ENCODE measurements at places on chromosomes 13 and 19.

DNA sequence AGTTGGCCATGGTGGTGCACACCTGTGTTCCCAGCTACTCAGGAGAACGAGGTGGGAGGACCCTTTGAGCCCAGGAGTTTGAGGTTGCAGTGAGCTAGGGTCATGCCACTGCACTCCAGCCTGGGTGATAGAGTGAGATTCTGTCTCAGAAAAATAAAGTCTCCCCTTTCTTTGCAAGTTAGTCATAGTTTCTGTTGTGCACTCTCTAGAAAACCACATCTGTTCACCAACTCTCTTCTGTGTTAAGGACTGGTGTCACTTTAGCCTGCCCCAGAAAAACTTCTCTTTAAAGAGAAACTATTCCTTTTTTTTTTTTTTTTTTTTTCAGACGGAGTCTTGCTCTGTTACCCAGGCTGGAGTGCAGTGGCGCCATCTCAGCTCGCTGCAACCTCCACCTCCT lies 4.9 kb upstream of the CHST8 start:
- no peak for DNase-seq

DNA sequence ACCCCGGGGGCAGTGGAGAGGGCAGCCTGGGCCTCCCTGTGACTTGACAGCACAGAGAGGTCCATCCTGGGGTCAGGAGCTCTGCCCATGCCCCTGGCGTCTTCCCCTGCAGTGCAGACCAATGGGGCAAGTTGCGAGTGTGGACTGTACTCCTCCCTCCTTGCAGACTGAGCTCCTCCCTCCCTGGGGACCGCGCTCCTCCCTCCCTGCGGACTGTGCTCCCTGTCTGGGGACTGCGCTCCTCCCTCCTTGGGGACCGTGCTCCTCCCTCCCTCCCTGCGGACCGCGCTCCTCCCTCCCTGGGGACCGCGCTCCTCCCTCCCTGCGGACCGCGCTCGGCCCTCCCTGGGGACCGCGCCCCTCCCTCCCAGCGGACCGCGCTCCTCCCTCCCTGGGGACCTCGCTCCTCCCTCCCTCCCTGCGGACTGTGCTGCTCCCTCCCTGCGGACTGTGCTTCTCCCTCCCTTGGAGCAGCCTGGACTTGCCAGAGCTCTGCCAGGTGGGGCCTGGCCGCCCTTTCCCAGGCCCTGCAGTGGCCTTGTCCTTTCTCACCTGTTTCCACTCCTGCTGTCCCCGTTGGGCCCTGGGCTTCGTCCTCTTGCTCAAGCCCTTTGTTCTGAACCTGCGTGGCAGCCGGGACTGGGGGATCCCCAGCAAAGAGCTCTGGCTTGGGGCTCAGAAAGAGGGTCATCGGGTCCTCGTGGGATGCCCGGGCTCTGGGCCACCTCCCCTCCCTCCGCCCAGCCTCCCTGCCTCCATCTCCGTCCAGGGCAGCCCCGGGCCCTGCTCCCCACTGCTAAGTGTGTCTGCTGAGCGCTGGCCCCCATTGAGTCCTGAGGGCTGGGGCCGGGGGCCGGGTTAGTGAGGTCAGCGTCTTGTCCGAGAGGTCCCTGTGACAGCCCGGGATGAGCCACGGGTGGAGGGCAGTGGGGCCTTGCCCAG lies 6.8 kb downstream of the GAMT start:
- DNase-seq: no peak

- no peak for DNase-seq
Observed at GRCh38 chr13:81568824-81569223, 1227.9 kb upstream of the SPRY2 start.

DNA sequence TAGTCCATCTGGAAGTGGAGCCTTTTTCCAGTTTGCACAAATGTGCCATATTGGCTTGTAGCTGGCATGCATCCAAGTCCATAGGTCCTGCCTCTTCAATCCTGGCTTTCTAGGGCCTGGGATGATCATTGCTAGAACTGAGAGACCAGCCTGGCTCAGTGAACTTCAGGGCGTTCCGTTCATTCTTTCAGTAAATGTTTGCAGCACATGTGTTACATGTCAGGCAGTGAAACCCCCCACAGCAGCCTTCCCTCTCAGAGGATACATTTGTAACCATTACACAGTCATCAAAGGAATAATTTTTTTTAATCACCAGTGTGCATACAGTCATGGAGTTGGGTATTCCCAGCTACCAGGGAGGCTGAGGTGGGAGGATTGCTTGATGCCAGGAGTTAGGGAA lies 9.7 kb downstream of the FUT2 start:
- no peak for DNase-seq

- DNase-seq: no peak
Observed at GRCh38 chr13:46554951-46555350, 2.0 kb downstream of the LRCH1 start.

DNA sequence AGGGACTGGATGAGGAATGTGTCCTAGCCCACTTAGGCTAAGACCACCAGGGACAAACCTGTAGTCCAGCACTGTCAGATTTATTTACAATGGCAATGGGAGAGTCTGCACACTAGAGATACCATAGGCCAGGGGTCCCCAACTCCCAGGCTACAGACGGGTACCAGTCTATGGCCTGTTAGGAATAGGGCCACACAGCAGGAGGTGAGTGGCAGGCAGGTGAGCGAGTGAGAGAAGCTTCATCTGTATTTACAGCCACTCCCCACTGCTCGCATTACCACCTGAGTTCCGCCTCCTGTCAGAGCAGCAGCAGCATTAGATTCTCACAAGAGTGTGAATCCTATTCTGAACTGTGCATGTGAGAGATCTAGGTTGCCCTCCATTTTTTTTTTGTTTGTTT lies 2.4 kb downstream of the THAP8 start:
- DNase-seq: no peak

GRCh38 chr19:11223200-11223599 lies 16.2 kb upstream of the ANGPTL8 start:
- no peak for DNase-seq

- DNase-seq: no peak
Observed at GRCh38 chr13:24865163-24865953, 101.4 kb downstream of the RNF17 start.

DNA sequence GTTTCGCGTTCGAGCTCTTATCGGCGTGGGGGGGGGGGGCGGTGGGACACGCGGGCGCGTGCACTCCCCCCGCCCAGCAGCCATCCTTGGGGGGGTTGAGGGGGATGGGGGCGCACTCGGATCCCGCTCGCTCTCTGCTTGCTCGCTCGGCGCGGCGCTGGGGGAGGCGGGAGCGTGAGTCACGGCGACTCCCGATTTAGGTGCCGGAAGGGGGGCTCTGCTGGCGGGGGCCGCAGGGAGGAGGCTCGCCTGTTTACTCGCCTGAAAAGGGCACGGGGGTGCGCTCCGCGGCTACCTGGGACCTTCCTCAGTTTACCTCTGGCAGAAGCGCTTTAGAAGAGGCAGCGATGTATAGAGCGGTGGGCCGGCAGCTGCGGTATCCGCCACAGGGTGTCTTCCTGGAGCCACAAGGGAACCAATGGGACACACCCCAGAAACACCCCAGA lies 1.1 kb upstream of the PDE4A start:
- DNase-seq: no peak

- no peak for DNase-seq
Observed at GRCh38 chr13:53238261-53238660, 209.6 kb downstream of the OLFM4 start.

DNA sequence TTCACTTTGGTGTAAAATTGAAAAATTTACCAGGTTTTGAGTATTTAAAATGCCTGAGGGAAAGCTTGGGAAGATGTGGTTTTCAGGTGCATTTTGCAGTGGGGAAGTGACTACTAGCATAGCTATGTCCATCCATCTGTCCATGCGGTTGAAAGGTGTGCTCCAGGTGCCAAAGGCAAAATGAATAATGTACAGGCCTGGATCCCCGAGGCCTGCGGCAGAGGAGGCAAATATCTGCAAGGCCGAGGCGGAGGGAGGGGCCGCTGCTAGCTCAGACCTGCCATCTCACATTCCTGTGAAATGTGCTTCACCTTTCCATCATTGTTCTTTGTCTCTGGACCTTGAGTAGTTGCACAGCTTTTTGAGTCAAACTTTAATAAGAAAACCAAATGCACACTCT lies 65.5 kb downstream of the ERCC5 start:
- DNase-seq: no peak

DNA sequence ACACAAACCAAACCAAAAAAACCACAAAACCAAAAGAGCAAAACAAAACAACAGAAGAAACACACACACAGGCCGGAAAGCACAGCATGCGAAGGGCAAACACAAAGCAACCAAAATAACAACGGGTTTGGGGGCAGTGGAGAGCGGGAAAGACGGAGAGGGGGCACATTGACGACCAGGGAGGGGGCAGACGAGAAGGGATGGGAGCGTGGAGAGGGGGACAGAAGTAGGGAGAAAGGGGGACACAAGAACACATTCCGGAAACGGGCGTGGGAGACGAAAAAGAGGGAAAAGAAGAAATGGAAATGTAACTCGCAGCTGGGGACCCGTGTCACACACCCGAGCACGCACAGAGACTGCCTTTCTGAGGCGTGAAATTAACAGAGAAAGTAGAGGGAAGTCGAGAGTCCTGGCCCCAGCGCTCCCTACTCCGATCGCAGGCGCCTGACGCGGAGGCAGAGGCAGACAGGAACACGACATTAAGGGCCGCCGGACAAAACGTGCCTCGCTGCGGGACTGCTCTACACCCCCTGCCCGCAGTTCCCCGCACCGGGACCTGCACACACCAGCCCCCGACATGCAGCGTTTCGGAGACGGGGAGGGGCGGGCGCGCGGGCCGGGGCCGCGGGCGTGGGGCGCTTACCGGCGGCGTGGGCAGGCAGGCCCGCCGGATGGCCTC lies 652 bp downstream of the POU4F1 start:
- DNase-seq: no peak

DNA sequence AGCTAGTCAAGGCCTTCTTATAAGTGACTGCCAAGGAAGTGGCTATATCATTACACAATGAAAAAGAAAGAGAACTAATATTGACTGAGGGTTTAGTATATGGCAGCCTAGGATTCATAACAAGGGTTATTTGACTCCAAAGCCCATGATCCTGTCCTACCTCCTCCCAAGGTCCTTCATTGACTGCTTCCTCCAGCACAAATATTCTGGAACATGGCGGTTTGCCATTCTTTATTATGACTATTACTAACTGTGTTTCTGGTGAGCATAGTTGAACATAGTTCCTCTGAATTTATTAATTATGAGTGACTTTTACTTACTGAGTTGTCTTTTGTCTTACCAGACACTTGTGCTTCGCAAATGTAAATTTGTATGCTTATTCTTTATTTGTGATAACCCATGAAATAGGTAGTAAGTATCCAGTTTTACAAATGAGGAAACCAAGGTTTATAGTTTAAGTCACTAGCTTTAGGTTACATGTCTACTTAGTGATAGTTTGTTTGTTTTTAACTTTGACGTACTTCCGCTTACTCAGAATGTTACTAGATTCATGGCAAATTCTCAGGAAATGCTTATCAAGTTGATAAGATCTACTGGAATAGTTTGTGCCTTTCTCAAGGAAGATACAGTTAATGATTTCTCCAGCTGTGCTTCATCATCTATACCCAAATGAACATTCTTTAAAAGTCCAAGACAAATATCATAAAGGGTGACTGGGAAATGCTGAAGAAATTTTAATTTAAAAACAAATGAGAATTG lies 15.5 kb upstream of the DCLK1 start:
- DNase-seq: no peak

GRCh38 chr13:33545492-33545891 lies 259.9 kb upstream of the STARD13 start:
- DNase-seq: no peak

DNA sequence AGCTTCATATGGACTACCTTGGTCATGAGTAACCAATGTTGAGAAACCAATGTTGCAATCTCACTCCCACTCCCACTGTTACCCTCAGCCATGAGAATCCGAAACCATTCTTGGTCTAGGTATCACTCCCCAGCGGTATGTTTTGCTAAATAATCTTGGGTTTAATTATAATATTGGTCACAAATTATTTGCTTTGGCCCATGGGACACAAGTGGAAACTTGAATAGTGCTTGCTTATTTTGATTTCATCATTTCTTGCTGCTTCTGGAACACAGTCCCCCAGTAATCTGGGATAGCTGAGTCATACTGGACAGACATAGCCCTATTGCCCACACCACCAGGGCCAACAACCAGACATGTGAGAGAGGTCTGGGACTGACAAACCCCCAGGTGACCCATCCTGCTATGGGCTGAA lies 171.6 kb upstream of the IPO5 start:
- no peak for DNase-seq

DNA sequence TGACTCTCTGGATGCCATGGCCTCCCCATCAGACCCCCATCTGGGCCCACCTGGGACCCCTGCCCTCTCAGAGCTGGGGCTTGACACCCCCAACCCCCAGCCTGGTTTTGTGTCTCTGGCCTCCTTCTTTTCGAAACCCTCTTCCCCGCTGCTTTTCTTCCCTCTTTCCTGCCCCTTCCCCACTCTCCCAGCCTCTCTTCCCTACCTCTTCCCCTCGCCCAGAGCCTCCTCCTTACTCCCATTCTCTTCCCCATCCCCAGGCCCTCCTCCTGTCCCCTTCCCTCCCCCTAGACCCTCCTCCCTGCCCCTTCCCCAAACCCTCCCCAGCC lies 2.1 kb downstream of the TNFSF9 start:
- no peak for DNase-seq

DNA sequence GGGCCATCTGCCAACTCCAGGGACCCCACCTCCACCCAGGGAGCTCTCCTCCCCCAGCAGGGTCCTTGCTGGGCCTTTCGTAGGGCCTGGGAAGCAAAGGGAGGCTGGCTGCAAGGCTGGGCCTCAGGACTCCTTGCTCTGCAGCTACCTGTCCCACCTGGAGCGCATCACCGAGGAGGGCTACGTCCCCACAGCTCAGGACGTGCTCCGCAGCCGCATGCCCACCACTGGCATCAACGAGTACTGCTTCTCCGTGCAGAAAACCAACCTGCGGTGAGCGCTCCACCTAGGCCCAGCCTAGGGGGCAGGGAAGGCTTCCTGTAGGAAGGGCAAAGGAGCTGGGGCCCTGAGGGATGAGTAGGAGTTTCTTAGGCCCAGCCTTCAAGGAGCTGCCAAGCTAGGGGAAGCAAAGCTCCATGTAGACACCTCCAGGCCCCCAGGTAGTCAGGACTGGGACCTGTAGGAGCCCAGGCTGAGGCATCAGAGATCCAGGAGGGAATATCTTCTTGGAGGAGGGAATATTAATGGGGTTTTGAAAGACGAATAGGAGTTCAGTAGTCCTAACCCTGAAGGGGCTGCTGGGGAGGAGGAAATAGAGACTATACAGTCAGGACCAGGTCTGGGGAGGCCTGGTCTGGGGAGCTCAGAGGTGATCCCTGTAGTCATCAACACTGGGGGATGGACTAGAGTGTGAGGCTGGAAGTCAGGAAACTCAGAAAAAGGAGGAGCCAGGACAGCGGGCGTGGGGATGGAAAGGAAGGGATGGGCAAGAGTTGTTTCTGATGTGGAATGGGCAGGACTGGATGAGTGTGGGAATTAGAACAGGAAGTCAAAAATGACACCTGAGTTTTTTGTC lies 16.0 kb downstream of the GNA15 start:
- DNase-seq: no peak

- DNase-seq: no peak
Observed at GRCh38 chr13:59914556-59914955, 249.2 kb downstream of the DIAPH3 start.

Data from activated CD4-positive, CD25-positive, alpha-beta regulatory T cell treated with anti-CD3 and anti-CD28 coated beads, Interleukin-2, amount 50 U/mL, for 72 hours (primary cell).